ENCODE measurements at places on chromosomes 4 and X.

GRCh38 chr4:156976147-156976546, 4.5 kb upstream of the PDGFC start:
- no peak for DNase-seq

DNA sequence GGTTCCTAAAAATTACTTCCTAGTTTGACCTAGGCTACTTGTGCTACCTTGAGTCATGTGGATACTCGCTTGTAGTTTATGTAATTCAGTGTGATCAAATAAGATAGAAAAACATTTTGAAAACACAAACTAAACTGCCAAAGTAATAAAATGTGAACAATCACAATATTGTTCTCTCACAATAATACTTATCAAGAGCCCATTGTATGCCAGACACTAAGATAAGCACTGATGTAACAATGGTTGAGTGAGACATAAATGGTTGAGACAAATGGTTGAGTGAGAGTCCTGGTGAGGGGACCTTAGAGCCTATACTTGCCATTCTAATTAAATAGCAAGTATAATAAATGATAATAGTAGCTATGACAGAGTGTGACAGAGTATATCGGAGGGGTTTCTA, 41.7 kb downstream of the RFC1 start:
- DNase-seq = no peak

GRCh38 chrX:7028246-7028645, 119.3 kb upstream of the STS start:
- no peak for DNase-seq

DNA sequence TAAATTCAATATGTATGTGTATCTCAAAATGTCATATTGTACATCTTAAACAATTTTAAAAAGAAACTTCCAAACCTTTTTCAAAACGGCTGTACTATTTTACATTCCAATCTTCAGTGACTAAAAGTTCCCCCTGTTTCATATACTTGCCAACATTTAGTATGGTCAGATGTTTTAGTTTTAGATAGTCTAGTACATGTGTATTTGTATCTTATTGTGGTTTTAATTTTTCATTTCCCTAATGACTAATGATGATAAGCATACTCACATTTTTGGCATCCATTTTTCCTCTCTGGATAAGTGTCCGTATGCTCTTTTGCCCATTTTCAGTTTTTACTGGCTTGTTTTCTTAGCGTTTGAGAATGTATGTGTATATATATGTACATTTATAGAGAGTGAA, 212.2 kb upstream of the MAGEB18 start:
- no peak for DNase-seq

- no peak for DNase-seq
Measured at GRCh38 chrX:17355976-17356375, 19.0 kb upstream of the NHS start.

GRCh38 chr4:88792268-88792781, 94.7 kb upstream of the NAP1L5 start:
- DNase-seq = peak; percentile 17

DNA sequence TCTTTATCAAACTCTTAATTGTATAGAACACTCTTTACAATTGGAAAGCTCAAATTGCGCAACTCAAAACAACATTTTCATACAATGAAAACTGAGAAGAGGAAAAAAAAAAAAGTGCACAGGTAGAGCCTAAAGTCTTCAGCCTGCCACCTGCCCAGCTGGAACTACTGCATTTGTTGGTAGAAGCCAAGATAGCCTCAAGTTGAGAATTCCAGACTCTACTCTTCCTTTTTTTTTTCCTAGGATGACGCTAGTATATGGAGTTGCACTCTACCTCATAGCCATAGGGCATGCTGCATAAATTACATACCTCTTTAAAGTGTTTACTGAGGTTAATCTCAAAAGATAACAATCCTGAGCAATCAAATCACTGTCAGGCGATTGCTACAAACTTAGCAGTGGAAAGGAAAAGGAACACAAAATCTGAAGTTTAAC, 13.6 kb downstream of the ABCG2 start:
- no peak for DNase-seq

Data from CD4-positive, alpha-beta T cell treated with Interleukin-4 for 4 hours (primary cell).